ENCODE measurements at places on chromosomes 3 and 15. TPM values are rescaled to one million over a fixed set of nuclear protein-coding genes. Genes with fewer than 3 reads are reported as not detected.

The USP50 gene
- total RNA-seq = not detected

The THUMPD3 gene
- 50.4 TPM for total RNA-seq

The PRR23A gene
- total RNA-seq = not detected

The SKOR1 gene
- total RNA-seq = 0.45 TPM

The APBA2 gene
- total RNA-seq = not detected

The WDR72 gene
- not detected for total RNA-seq

- H3K27ac ChIP-seq = no peak overlapping the region
- H3K27me3 ChIP-seq = no peaks in the 10 kb centered on the region
- H3K36me3 ChIP-seq = 0 out of 2 replicates have a peak, but pooled peaks cover 8% of the 10 kb centered on the region
- H3K4me1 ChIP-seq = peaks cover 39% of the 10 kb centered on the region
- no peak for DNase-seq
Observed at GRCh38 chr3:160395297-160395696, 3.7 kb downstream of the IFT80 start.

- DNase-seq = no peak
- H3K4me3 ChIP-seq = no peak overlapping the region
- H3K36me3 ChIP-seq = no peaks in the 10 kb centered on the region
Observed at GRCh38 chr3:133925960-133926735, 30.5 kb upstream of the RAB6B start.

- DNase-seq = no peak
- H3K4me1 ChIP-seq = peaks cover 32% of the 10 kb centered on the region
- no peak overlapping the region for H3K4me3 ChIP-seq
- H3K27me3 ChIP-seq = no peaks in the 10 kb centered on the region
- no peak overlapping the region for H3K27ac ChIP-seq
- H3K36me3 ChIP-seq = 0 out of 2 replicates have a peak, but pooled peaks cover 8% of the 10 kb centered on the region
Observed at GRCh38 chr15:48875241-48875960, 2.5 kb upstream of the EID1 start.

DNA sequence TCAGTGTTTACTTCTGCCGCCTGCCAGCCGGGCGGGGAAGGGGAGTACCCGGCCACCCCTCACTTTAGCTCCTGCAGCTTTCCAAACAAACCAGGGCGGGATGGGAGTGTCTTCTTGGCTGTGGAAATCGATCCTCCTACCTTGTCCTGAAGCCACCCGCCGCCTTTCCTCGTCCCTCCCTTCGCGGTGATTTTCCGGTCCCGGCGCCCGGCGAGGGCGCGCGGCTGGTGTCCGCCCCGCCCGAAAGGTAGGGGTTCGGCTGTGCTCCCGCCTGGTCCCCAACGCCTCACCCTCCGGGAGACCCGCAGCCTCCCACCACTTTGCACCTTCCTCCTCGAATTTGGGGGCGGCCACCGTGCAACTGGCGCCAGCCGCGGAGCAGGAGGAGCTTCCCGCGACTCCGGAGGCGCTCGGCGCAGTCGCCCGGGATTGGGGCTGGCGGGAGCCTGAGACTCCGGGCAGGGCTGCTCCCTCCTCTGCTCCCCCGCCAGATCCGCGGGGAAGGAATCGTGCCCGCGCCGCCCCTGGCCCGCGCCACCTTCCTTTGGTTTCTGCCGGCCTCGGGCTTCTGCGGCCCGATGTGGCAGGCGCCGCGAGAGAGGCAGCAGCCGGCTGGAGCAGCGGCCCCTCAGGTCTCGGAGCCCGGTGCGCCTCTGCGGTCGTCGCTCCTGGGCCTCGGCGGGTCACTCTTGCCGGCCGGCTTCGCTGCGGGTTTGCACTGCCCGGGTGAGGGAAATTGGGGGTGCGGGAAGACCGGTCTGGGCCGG lies 30.7 kb upstream of the ST3GAL6 start:
- H3K27me3 ChIP-seq = no peaks in the 10 kb centered on the region
- no peaks in the 10 kb centered on the region for H3K4me1 ChIP-seq
- H3K36me3 ChIP-seq = no peaks in the 10 kb centered on the region
- DNase-seq = no peak

DNA sequence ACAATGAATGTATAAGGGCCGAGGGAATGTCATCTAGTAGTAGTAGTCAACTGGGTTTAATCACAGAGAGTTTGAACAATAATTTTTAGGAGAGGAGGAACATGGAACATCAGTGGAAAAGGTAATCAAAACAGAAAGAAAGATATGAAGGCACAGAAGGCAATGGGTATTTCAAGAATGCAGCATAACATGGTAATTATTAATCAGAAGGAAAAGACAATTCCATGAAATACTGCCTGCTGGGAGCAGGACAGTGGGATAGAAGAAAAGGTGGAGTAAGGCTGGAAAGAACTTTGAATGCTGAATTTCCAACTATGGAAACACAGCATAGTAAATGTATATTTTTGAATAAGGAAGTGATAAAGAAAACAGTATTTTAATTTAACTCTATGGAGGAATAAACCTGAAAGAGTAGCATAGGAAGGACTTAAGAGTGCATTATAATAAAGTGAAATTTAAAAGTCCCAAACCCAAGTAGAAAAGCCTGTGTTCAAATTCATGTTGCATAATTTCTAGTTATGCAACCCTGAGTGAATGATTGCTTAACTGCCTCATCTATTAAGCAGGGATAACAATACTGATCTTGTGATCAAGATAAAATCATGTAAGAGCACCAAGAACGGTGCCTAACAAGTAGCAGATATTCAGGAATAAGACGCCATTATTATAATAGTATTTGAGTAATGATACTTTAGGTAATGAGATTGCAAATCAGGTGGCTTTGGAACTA lies 357.7 kb downstream of the TBC1D5 start:
- H3K4me3 ChIP-seq = no peak overlapping the region
- H3K4me1 ChIP-seq = peaks cover 10% of the 10 kb centered on the region
- H3K27me3 ChIP-seq = no peaks in the 10 kb centered on the region
- no peak for DNase-seq
- H3K36me3 ChIP-seq = no peaks in the 10 kb centered on the region

DNA sequence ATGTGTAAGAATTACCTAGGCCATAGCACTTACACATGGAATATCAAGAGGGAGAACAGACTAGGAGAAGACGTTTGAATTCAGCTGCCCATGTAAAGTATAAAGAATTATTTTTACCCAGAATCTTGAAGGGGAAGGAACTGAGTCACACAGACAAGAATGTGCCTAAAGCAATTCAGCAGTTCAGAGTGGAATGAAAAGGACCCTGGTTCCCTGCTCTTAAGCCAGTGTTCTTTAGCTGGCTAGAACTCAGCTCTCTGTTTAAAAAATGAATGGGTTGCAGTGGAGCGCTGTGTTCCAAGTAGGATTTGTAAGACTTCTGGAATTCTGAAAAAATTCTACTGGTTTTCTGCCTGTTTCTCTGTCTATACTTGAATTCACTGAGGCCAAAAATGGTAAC lies 440.2 kb downstream of the LPP start:
- no peak for DNase-seq
- no peaks in the 10 kb centered on the region for H3K36me3 ChIP-seq
- H3K4me1 ChIP-seq = peaks cover 44% of the 10 kb centered on the region

DNA sequence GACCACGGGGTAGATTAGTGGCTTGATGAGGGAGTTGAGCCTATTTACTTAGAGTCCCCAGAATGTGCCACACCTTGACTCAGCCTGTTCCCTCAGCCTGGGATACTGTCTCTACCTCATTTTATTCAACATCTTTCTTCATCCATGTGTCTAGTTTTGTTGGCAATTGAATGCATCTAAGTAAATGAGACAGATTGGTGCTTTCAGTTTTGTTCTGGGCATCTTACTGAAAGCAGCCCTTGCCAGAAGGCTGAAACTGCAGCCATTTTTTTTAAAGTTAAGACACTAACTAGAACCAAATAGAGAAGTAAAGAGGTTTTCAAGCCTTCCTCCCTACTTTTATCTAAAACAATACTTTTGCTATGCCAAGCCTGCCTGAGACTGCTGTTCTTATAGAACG lies 246.8 kb downstream of the SLCO3A1 start:
- H3K27ac ChIP-seq = no peak overlapping the region
- no peak overlapping the region for H3K4me3 ChIP-seq
- no peaks in the 10 kb centered on the region for H3K27me3 ChIP-seq
- H3K36me3 ChIP-seq = 0 out of 2 replicates have a peak, but pooled peaks cover 3% of the 10 kb centered on the region

GRCh38 chr15:91947683-91948608 lies 94.4 kb downstream of the SLCO3A1 start:
- no peak overlapping the region for H3K27ac ChIP-seq
- H3K4me1 ChIP-seq = peaks cover 43% of the 10 kb centered on the region
- no peaks in the 10 kb centered on the region for H3K36me3 ChIP-seq
- H3K27me3 ChIP-seq = no peaks in the 10 kb centered on the region
- H3K4me3 ChIP-seq = no peak overlapping the region

GRCh38 chr3:148075771-148076716 lies 621.7 kb upstream of the AGTR1 start:
- H3K27me3 ChIP-seq = no peaks in the 10 kb centered on the region
- DNase-seq = peak; percentile 48
- H3K27ac ChIP-seq = no peak overlapping the region
- H3K4me3 ChIP-seq = no peak overlapping the region

- no peak overlapping the region for H3K27ac ChIP-seq
- DNase-seq = no peak
- no peak overlapping the region for H3K4me3 ChIP-seq
Observed at GRCh38 chr3:38601956-38602550, 47.4 kb downstream of the SCN5A start.

DNA sequence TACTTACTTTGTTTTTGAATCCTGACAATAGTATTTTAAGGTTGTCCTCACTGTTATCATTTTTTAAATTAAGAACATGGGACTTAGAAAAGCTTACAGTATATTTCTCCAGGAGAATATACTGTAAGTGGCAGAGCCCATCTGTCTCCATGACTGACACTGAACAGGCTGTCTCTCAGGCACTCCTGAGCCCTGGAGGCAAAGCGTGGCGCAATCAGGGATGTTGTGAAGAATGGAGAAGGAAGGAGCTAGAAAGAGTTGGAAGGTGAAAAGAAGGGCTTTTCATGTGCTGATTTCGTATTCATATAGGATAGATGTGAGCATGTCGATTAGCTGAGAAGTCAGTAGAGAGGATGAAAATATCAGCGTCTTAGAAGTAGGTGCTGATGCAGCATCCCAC lies 41.5 kb downstream of the FGF12 start:
- no peak overlapping the region for H3K27ac ChIP-seq
- H3K4me1 ChIP-seq = no peaks in the 10 kb centered on the region
- H3K36me3 ChIP-seq = no peaks in the 10 kb centered on the region
- H3K27me3 ChIP-seq = no peaks in the 10 kb centered on the region
- H3K4me3 ChIP-seq = no peak overlapping the region
- DNase-seq = no peak

GRCh38 chr3:152511904-152512303 lies 243.2 kb downstream of the MBNL1 start:
- H3K27me3 ChIP-seq = no peaks in the 10 kb centered on the region
- no peak overlapping the region for H3K27ac ChIP-seq
- H3K36me3 ChIP-seq = no peaks in the 10 kb centered on the region
- H3K4me1 ChIP-seq = peaks cover 4% of the 10 kb centered on the region

DNA sequence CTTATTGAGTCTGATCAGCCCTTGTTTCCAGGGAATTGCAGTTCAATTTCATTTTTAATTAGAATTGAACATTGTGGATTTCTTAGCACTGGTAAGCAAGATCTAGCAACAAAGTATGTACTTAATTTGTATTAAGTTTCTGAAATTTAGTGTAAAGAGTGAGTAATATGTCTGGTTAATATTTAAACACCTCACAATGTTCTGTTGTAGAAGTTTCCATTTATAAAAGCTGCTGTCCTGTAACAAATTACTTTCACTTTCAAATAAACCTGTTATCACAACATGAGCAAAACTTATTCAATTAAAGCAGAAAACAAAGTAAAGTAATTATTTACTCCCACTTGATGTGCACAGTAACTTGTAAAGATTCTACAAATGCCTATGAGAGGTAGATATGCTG lies 448.5 kb downstream of the NAALADL2 start:
- no peaks in the 10 kb centered on the region for H3K4me1 ChIP-seq
- no peak overlapping the region for H3K4me3 ChIP-seq
- H3K27ac ChIP-seq = no peak overlapping the region
- DNase-seq = no peak
- no peaks in the 10 kb centered on the region for H3K36me3 ChIP-seq
- no peaks in the 10 kb centered on the region for H3K27me3 ChIP-seq

GRCh38 chr3:45537970-45538640 lies 56.4 kb upstream of the LIMD1 start:
- H3K27me3 ChIP-seq = no peaks in the 10 kb centered on the region
- no peak for DNase-seq
- H3K27ac ChIP-seq = no peak overlapping the region
- no peaks in the 10 kb centered on the region for H3K4me1 ChIP-seq

GRCh38 chr3:128603313-128603712 lies 47.3 kb downstream of the RPN1 start:
- H3K27me3 ChIP-seq = no peaks in the 10 kb centered on the region
- H3K36me3 ChIP-seq = no peaks in the 10 kb centered on the region
- no peak for DNase-seq
- H3K4me1 ChIP-seq = no peaks in the 10 kb centered on the region

GRCh38 chr15:98776607-98777281 lies 128.4 kb downstream of the IGF1R start:
- H3K4me1 ChIP-seq = peaks cover 15% of the 10 kb centered on the region
- no peak overlapping the region for H3K27ac ChIP-seq
- no peaks in the 10 kb centered on the region for H3K27me3 ChIP-seq
- no peak overlapping the region for H3K4me3 ChIP-seq
- no peak for DNase-seq
- H3K36me3 ChIP-seq = no peaks in the 10 kb centered on the region

GRCh38 chr15:42182961-42183360 lies 25.1 kb downstream of the VPS39 start:
- no peak overlapping the region for H3K4me3 ChIP-seq
- H3K27ac ChIP-seq = no peak overlapping the region
- H3K36me3 ChIP-seq = peaks cover 70% of the 10 kb centered on the region
- no peak for DNase-seq
- no peaks in the 10 kb centered on the region for H3K4me1 ChIP-seq

GRCh38 chr15:73952913-73953750 lies 26.9 kb downstream of the LOXL1 start:
- no peak overlapping the region for H3K4me3 ChIP-seq
- no peaks in the 10 kb centered on the region for H3K4me1 ChIP-seq
- H3K27ac ChIP-seq = no peak overlapping the region
- no peak for DNase-seq
- H3K36me3 ChIP-seq = no peaks in the 10 kb centered on the region

DNA sequence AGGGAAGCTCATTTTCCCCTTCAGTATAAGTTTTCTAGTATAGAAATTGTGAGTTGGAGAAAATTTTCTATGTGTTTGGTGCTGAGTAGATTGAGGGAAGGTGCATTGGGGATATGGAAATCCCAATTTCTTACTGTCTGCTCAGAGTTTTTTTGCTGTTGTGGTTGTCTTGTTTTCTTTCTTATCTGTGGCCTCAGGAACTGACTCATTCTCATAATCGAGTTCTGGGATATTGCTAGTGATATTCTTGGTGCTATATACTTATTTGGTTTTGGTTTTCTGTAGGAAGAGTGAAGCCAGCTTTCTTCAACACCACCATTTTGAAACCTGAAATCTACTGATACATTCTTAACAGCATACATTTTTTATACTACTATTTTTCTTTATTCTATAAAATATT lies 869.2 kb downstream of the DIPK2A start:
- H3K27ac ChIP-seq = no peak overlapping the region
- H3K27me3 ChIP-seq = no peaks in the 10 kb centered on the region
- H3K36me3 ChIP-seq = no peaks in the 10 kb centered on the region
- H3K4me3 ChIP-seq = no peak overlapping the region

- H3K4me1 ChIP-seq = no peaks in the 10 kb centered on the region
- H3K27me3 ChIP-seq = no peaks in the 10 kb centered on the region
- H3K36me3 ChIP-seq = no peaks in the 10 kb centered on the region
- no peak for DNase-seq
- H3K27ac ChIP-seq = no peak overlapping the region
- H3K4me3 ChIP-seq = no peak overlapping the region
Observed at GRCh38 chr3:73661265-73661664, 36.5 kb upstream of the PDZRN3 start.

- H3K4me1 ChIP-seq = peaks cover 84% of the 10 kb centered on the region
- peak; percentile 89 for DNase-seq
- no peaks in the 10 kb centered on the region for H3K36me3 ChIP-seq
- peak overlapping the region; percentile 64 for H3K4me3 ChIP-seq
Observed at GRCh38 chr15:85412956-85413854, 32.8 kb downstream of the AKAP13 start.
